Stimulated activated CD8-positive, alpha-beta memory T cell treated with anti-CD3 and anti-CD28 coated beads, Interleukin-7, amount 100 ng/mL, for 48 hours (primary cell): ENCODE measurements at places on chromosomes 4 and X.

DNA sequence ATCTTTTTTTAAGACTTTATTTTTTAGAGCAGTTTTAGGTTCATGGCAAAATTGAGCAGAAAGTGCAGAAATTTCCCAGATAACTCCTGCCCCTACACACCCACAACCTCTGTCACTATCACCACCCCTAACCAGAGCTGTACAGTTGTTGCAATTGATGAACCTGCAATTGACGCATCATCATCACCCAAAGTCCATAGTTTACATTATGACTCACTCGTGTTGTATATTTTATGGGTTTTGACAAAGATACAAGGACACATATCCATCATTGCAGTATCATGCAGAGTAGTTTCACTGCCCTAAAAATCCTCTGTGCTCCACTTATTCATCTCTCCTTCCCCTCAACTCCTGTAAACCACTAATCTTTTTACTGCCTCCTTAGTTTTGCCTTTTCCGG, 34.5 kb upstream of the WAS start:
- DNase-seq = no peak

GRCh38 chrX:124518885-124519284, 172.5 kb downstream of the SH2D1A start:
- no peak for DNase-seq

DNA sequence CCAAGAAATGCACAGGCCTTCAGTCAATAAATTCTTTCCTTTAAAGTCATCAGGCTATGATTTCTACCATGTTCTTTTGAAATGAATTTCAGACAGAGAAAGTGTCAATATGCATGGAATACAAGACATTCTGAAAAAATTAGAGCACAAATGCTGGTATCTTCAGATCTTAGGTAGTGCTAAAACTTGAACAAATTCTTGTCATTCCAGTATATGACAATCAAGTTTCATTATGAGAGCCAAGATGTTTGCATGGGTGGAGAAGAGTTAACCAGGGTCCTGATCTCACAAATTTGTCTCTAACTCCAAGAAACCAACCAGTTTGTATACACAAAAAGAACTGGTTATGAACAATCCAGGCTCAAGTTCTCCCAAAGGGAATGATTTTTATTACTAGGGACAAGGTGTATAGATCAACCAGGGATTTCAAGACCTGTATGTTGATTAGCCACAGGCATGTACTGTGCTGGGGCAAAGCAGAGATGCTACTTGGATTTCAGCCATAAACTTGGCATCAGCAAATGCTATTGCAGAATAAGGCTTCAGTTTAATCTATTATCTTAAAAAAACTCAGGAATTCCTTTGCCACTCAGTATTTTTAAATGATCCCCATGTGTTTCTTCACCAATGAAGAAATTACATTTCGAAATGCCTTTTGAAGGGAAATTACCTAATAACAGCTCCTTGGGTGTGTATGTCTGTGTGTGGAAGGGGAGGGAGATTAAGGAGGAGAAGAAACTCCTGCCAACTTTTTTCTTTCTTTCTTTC, 69.7 kb downstream of the FANCB start:
- no peak for DNase-seq

DNA sequence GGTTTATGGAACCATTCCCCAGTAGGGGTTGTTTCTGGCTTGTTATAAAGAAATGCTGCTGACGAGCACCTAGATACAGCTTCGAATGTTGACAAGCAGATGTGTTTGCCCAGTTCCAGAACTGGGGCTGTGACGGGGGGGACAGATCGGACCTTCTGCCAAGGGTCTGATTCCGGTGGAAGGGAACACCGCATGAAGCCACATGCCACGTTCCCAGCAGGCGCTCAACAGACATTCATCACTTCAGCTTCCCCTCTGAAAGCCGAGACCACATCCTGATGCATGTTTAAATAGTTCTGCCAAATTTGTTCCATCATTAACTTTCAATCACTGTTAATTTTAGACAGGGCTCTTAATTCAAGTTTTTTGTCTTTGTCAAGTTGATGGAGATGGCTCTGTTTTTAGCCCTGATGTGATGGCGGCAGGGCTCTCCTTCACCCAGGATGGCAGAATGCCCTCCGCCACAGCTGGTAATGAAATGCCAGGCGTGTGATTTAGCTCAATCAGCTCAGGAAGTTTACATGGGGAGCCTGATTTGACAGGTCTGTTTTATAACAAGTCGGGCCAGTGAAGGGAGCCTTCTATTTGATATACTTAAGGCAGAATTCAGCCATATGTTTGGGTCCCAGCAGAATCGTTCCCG, 57.4 kb downstream of the PSAPL1 start:
- no peak for DNase-seq

DNA sequence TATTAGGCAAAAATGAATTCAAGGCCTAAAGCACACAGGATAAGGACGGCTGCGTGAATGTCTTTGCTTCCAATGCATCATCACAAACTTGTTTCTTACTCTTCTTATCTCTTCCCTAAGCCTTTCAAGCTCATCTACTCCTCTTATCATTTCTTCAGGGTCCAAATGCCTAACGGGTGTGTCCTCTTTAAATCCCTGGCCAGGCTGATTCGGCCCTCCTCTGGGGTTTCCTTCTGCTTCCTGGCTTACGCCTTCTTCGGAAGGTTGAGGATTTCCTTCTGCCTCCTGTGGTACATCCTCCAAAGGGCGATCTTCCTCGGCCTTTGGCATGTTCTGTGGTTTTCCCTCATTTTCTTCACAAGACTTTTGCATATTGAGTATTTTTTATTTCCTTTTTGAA, 1.3 kb downstream of the TCEAL8 start:
- DNase-seq = no peak

- DNase-seq = no peak
Observed at GRCh38 chr4:93719552-93719951, 109.0 kb upstream of the ATOH1 start.

DNA sequence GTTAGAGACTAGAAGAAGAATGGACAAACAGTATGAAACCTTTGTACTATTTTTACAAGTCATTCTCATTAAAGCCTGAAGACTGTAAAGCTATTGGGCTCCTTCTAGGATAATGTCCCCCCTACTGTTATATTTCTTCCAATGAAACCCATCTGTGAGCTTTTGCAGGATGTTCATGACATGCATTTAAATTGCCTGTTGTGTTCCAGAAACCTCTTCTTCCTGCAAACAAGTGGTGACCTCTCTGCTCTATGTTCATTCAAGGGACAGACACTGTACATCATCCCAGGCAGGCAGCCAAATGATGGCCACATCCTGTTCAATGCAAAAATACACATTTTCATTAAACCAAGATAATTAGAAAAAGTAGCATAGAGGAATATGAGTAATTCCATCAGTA, 128.0 kb downstream of the C4orf33 start:
- DNase-seq = no peak

DNA sequence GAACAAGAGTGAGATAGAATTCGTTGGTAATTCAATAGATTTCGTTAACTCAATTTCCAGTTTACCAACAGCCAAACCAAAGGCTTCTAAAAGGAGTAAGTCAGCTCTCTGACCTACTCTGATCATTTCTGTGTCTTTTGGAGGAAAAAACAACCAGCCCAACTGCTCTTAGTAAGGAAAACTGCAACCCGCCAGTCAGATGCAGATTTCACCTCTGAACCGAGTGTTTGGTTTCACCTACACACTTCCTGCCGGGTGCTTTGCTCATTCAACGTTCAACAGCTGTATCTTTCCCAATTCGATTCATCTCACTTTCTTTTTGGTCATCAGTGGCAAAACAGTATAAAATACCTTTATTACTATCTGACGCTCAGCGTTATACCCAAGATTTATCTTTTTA, 24.5 kb downstream of the TMSB4X start:
- DNase-seq = no peak

DNA sequence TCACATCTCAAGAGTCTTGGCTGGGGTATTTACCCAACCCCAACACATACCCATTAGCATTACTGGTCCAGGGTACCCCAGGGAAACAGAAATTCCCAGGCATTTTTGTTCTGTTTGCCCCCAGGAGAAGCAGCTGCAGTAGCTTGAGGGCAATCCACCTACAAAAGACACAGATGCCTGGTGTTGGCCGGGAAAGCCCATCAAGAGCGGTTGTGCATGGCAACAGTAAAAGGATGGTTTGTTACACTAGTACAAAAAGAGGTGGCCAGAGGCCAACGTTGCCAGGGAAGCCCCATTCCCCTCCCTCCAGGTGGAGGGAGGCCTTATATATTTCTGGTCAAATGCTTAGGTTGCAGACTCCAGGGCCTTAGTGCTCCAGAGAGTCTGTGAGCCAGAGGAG, 637.8 kb downstream of the BCOR start:
- no peak for DNase-seq

GRCh38 chr4:77398256-77398655, 207.4 kb upstream of the CXCL13 start:
- no peak for DNase-seq

DNA sequence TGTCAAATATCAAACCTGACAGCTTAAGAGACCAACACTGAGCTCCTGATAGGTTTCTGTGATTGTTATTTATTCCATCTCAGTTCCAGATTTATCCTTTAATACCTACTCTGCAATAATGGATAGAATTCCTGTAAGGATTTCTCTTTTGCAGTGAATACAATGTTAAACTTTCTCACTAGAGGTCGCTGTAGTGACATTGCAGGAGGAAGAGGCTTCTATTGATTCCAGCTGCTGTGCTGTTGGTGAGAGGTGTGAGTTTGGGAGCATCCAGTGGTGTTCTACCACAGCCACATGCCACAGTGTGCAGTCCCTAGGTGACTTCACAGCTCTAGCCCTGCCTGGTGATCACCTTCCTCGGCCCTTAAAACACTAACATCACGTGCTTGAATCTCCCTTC, 34.6 kb upstream of the DCAF8L2 start:
- DNase-seq = no peak

DNA sequence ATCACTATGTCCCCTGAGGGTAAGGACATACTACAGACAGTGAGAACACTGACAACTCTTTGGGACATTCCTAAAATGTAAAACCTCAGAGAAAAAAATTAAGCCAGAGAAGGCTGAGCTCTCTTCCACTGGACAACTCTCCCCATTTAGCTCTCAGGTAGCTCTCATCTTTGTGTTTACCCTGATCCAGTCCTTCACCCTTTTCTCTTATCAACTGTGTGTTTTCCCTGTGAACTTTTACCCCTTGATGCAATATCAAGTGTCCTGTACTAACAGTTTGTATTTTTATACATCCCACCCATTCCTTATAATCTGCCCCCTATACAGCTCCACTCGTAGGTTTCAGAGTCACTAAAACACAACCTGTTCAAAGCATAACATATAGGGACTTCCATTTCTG, 182.6 kb downstream of the STIM2 start:
- DNase-seq = no peak

DNA sequence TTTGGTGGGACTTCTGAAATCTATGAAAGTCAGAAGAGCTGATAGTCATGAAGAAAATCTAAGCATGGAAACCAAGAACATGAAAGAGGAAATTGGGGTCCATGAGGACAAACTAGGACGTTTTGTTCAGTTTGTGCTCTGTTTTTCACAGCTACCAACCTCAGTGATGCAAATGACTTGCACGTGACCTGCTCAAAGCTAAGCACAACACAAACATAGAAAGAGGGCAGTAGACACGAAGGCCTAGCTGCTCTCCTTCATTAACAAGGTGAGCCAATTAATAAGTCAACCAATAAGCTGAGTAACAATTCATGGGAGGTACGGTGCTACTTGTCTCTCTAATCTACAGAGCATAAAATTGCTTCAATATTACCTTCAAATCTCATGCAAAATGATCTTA, 684.1 kb downstream of the TRAM1L1 start:
- DNase-seq = no peak

- DNase-seq = no peak
Observed at GRCh38 chr4:11589676-11590075, 161.0 kb upstream of the HS3ST1 start.

DNA sequence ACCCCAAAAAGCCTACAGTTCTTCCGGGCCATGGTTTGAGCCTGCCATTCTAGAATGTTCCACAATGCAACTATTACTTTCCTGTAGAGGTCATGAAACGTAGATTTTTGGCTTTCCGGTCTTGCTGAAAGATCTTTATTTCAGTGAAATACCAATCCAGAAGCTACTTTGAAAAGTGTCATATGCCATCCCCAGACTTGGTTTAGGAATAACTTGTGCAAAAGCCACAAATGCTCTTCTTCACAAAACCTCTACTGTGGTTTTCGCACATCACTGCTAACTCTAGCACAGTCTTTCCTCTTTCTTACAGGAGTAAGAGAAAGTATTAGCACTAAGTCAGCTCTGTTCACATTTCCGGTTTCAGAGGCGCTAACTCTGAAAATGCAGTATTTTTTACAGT, 12.7 kb upstream of the CD40LG start:
- no peak for DNase-seq

GRCh38 chr4:124564121-124564520, 148.4 kb downstream of the ANKRD50 start:
- no peak for DNase-seq

DNA sequence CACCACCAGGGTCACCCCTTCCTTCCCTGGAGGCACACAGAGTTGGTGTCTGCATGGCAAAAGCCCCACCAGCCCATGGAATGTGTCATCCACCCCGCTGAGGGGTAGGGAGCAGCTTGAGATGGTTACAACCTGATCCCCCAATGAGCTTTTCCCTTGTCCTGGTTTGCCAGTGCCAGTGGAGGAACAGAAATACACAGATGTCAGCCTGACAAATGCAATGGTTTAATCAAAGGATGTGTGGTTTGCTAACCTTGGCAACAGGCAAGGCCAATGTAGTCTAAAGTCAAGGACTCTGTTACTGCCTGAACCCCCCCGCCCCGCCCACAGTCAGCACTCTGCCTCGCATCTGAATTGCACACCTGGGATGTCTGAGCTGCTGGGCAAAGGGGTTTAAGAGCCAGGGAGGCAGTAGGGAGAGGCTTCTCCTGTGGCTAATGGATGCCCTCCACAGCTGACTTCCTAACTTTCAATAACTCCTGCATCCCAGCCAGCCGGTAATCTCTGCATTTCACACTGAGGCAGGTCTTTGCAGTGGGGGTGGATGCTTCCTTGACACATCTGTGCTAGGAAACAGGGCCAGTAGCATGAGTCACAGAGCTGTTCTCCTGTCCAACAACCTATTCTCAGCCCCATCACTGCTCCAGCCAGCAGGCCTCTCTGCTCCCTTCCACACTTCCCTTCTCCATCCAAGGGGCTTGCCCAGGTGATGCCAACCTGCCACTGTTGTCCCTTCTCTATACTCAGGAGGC, 137.5 kb downstream of the AMMECR1 start:
- DNase-seq = no peak

- DNase-seq = no peak
Observed at GRCh38 chrX:48696909-48697727, 584 bp downstream of the SUV39H1 start.

- DNase-seq = no peak
Observed at GRCh38 chrX:72080150-72080549, 51.6 kb downstream of the RTL5 start.

- DNase-seq = no peak
Observed at GRCh38 chrX:121146059-121146628, 98.7 kb downstream of the GLUD2 start.

- DNase-seq = no peak
Observed at GRCh38 chr4:5783486-5783885, 72.5 kb downstream of the EVC start.

DNA sequence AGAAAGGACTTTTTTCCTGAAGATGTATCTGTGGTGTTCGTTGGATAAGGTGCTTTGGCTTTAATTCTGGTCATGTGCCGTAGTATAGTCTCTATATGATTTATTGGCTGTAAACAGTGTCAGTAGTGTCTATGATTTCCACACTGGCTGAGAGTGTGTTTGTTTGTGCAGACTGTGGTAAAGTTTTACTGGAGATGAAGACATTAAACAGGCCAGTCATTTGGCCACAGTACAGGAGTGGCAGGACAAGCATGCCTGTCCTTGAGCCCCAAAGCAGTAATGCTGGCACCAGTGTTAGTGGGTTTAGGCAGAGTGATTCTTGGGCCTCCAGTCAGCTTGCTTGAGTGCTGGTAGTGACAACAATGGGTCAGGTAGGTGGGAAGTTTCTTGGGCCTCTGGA, 1023.9 kb upstream of the GRID2 start:
- no peak for DNase-seq
